ENCODE measurements at places on chromosomes 4 and X.

DNA sequence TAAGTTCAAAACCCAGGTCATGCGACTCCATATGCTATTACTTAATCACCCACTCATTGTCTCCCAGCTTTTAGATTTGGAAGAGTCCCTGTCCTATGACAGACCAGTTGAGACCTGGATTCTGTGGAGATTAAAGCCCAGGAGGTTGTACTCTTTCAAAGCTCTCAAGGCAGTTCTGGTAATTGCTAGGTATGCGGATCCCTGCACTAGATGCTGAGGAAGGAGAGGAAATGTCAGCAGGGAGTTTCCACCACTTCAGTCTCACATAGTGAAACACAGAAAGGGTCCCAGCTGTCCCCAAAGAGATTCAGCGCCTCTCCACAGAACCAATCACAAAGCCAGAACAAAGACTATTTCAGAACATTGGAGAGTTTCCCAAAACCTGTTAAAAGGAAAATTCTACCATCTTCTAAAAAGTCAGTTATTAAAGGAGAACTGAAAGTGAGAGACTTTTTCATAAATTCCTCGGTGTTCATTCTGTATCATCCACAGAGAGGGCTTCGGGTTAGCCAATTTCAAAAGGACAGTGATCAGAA lies 53.4 kb downstream of the IRF2 start:
- no peak for DNase-seq

GRCh38 chr4:46933686-46934085 lies 24.6 kb upstream of the COX7B2 start:
- DNase-seq, result no peak

GRCh38 chr4:182835006-182835740 lies 82.0 kb downstream of the DCTD start:
- DNase-seq, result no peak

GRCh38 chrX:119497185-119497584 lies 28.9 kb downstream of the SLC25A5 start:
- no peak for DNase-seq

GRCh38 chrX:74408304-74408703 lies 13.0 kb upstream of the SLC16A2 start:
- DNase-seq, result no peak

DNA sequence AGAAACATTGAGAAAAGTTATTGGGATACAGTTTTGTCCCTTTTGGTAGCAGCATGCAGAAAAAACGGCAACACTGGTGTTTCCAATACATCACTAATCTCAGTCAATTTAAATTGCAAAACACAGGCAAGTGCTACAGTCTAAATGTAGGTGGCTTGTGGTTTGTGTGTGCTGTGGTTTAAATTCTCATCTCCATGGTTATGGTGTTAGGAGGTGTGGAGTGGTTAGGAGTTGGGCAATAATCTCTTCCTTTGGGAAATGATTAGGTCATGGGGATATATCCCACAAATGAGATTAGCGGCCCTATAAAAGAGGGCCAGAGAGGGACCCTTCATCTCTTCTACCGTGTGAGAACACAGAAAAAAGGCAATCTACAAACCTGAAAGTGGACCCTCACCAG lies 1344.3 kb downstream of the ADGRL3 start:
- no peak for DNase-seq

DNA sequence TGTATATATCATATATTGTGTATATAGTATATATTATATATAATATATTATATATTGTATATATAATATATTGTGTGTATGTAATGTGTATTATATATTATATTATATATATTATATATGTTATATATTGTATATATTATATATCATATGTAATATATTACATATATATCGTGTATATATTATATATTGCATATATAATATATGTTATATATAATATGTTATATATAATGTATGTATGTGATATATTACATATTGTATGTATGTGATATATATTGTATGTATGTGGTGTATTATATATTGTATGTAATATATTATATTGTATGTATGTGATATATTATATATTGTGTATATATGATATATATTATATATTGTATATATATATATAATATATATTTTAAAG lies 30.5 kb downstream of the RAB40A start:
- DNase-seq, result no peak

DNA sequence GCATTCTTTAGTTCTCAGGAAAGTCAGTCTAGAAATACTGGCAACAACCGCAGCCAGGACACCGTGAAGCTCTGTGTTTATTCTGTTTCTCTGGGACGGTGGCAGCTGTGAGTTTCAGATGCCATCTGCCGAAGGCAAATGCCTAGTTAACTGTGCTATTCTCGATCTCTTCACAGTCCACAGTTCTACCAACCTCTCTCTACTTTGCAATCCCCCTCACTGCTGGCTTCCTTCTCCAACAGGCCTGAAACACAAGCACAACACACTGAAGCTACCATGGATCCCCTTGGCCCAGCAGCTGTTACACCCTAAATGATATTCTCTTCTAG lies 118.8 kb downstream of the ZNF827 start:
- DNase-seq, result no peak

DNA sequence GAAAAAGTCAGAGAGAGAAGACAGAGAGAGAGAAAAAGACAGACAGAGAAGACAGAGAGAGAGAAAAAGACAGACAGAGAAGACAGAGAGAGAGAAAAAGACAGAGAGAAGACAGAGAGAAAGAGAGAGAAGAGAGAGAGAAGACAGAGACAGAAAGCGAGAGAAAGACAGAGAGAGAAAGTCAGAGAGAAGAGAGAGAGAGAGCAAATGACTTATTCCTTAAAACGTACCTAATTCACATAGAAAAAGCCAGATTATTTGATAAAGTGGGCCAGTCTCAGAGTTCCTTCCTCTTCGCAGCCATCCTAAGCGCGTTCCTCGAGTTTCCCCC lies 7.4 kb upstream of the SHOX start:
- DNase-seq, result no peak

- no peak for DNase-seq
These were observed 10.8 kb upstream of the HADH start for GRCh38 chr4:107978716-107979451.

GRCh38 chr4:81164623-81165416 lies 50.2 kb downstream of the PRKG2 start:
- DNase-seq, result no peak

- no peak for DNase-seq
These were observed 448 bp upstream of the TBC1D8B start for GRCh38 chrX:106802063-106802387.

DNA sequence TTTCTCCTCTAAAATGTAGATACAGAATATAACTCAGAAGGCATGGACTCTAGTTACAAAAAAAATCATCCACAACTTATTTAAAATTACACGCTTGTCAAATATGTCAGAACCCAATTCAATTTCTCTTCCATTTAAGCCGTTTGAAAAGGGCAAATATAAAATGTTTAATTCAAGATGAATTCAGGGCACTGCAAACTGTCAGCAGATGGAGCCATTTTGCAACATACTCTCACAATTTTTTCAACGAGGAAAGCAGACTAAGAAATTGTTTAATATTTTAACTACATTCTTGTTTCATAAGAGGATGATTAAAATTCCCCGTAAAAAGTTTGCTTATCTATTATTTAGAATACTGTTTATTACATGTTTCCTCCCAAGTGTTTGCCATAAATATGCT lies 321.3 kb upstream of the CPXCR1 start:
- DNase-seq, result no peak

GRCh38 chrX:131262738-131263679 lies 26.1 kb downstream of the IGSF1 start:
- DNase-seq, result no peak

DNA sequence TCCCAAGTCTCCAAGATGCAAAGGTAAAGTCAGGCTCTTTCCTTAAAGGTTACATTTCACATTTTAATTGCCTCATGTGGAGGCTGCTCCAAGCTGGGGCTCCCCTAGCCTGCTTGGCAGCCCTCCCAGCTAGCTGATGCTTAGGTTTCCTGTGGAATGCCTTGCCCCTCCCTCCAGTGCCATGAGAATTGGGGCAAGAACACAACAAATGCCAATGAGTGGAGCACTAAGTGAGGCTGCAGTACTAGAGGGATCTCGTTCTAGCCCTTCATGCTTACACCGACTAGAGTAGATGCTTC lies 597.7 kb downstream of the MID1IP1 start:
- no peak for DNase-seq

GRCh38 chr4:156493858-156494257 lies 477.7 kb downstream of the PDGFC start:
- no peak for DNase-seq

DNA sequence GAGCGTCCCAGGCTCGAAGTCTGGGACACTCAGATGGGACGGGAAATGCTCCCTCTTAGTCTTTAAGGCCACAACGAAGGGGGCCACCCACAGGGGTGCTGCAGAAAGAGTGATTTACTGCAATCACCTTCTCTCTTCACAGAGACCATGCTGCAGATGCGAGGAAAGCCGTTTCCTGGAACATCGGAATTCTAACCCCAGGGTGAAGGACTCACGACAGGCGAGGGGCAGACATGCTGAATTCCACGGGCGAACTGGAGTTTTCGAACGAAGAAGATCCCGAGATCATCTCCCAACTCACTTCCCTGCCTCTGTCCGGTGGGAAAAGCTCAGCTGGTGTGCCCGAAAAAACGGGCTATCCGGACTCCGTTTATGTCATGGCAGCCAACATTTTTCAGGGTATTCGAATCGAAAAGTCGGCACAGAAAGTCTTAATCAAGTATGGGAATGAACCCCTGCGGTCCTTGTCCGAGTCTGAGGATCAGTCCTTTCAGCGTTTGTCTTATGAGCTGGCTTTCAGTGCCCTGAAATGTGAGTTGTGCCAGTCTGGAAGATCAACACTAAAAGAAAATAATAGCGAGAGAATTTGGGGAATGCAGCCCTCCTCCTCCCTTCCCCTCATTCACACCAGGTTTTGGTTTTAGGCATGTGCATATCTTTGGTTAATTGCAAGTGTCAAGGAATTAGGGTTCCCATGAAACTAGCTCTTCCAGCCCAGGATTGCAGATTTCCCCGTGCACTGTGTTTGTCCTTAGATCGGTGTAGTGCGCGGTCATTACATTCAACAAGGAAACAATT lies 905 bp downstream of the NSUN7 start:
- DNase-seq, result no peak

DNA sequence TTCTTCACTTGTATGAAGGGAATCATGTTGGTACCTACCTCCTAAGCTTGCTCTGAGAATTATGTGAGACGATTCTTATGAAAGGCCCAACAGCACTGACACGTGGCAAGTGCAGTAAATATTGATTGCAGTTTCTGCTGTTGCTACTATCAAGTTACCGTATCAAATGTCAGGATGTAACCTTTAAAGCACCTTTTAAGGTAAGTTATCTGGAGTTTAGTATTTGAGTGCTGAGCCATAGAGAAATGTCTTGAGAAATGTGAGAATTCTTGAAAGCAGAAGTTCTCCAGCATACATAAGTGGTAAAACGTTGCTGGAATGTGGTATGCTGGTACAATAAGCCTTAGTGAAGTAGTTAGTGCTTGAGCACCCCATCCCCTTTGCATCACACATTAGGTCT lies 90.4 kb downstream of the PHOX2B start:
- no peak for DNase-seq

- no peak for DNase-seq
These were observed 6.6 kb upstream of the UTP3 start for GRCh38 chr4:70681704-70682103.

- DNase-seq, result no peak
These were observed 32.0 kb downstream of the BCLAF3 start for GRCh38 chrX:19958552-19959486.

GRCh38 chr4:3307060-3307459 lies 14.2 kb downstream of the RGS12 start:
- no peak for DNase-seq

- no peak for DNase-seq
These were observed 288.8 kb downstream of the CENPC start for GRCh38 chr4:67256388-67257043.

GRCh38 chrX:29466456-29466855 lies 748.9 kb upstream of the MAGEB2 start:
- no peak for DNase-seq

GRCh38 chrX:152861116-152861515 lies 30.3 kb downstream of the NSDHL start:
- DNase-seq, result no peak

DNA sequence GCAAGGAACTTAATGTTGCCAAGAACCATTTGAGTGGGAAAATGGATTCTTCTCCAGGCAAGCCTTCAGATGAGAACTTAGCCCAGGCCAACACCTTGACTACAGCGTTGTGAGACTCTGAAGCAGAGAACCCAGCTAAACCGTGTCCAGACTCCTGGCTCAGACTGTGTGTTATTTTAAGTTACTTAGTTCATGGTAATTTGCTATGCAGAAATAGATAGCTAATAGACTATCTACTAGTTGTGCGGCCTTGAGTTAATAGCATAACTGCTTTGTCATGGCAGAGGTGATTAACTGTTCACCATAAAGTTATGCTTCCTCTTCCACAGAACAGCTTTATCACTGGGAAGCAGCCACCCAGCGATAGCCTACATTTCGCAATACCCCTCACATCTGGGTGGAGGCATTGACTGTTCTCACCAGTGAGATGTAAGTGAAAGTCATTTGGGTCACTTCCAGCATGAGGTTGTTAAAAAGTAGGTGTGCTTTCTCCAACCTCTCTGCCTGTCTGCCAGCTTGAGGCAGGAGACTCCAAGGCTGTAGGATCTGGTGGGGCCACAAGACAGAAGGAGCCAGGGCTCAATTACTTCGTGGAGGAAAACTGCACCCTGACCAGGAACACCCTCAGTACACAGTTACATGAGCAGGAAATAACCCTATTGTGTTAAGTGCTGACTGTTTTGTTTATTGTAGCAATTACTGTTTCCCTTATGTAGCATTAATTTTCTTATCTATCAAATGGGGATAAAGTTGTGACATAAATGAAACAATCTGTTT lies 94.2 kb downstream of the GPAT3 start:
- no peak for DNase-seq

GRCh38 chrX:30141966-30142365 lies 73.4 kb upstream of the MAGEB2 start:
- no peak for DNase-seq

GRCh38 chr4:38989487-38989886 lies 42.7 kb downstream of the TMEM156 start:
- no peak for DNase-seq

GRCh38 chrX:40004921-40005291 lies 92.9 kb downstream of the BCOR start:
- DNase-seq, result no peak

GRCh38 chr4:182023469-182023868 lies 219.7 kb upstream of the TENM3 start:
- no peak for DNase-seq

DNA sequence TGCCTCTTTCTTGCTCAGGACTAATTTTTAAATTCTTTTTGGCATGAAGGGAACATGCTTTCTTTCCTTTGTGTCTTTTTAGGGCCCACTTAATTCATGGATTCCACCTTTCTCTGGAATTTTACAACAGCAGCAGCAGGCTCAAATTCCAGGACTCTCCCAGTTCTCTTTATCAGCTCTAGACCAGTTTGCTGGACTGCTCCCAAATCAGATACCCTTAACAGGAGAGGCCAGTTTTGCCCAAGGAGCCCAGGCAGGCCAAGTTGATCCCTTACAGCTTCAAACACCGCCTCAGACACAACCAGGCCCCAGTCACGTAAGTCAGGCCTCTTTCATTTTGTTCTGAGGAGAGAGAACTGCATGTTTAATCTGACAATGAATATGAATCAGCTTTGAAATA lies 2.3 kb downstream of the ODAM start:
- DNase-seq, result no peak
